CD4-positive, alpha-beta T cell treated with Interferon alpha-2 for 1 hour (primary cell): ENCODE measurements at places on chromosomes 7 and 10.

DNA sequence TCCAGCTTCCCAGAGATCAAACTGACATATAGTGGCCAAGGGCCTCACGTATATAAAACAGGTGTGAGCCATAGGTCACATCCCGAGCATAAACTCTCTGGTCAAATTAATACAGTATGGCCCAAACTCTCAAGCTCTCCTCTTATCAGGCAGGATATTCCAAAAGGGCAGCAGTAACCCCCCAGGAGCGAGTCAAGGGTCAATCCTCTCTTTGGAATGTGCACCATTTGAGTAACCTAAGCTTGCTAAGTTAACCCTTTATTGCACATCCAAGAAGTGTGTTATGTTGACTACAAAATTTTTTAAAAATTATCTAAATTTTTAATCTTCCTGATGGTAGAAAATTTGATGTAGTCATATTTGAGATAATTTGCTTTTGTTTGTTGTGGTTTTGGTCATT lies 4.5 kb upstream of the TRIM24 start:
- DNase-seq = no peak

- DNase-seq = no peak
Observed at GRCh38 chr7:117157241-117158209, 165.3 kb downstream of the WNT2 start.

DNA sequence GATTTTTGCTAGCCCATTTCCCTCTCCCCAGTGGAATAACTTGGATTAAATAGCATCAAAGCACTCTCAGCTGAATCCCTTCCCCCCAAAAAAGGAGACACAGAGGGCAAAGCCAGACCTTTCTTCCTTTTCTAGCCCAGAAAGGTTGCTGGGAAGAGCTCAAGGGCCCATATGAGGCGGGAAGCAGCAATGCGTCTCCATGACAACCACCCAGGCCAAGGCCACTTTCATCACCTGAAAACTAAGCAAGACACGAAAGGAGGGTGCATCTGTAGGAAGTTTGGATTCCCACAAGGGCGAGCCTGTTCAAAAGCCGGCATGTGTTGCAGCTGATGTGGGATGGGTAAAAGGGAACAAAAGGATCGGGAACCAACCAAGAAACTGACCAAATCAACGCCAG lies 229.1 kb downstream of the PLXNA4 start:
- no peak for DNase-seq

DNA sequence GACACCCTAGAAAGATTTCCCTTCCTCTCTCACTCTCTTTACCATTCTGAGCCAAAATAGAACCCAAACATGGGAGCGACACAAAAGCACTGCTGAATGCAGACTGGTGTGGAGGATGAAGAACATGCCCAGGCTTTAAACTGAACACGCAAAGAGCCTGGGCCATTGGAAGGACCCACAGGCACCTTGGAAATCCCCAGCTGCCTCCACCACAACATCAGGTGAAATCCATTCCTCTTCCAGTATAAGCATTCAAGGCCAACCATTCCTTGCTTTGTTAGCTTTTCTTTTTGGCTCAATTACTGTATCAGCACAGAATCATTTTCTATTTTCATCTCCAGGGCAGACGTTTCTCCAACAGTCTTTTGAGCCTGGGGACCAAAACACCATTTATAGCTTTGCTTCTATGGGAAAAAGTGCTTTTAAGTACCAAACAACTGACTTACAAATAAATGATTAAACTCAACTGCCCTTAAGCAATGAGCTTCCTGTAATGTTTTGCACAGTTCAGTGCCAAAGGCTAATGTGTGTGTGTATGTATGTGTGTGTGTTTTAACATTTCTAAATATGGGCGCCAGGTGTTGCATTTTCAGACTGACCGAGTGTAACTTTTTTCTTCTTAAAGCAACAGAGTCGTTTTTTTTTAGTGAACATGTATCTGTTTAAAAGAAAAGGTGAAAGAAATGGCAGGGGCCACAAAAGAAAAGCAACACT lies 16.2 kb upstream of the BLNK start:
- peak; percentile 38 for DNase-seq

GRCh38 chr10:82883603-82884002 lies 1008.6 kb downstream of the NRG3 start:
- DNase-seq = no peak

- no peak for DNase-seq
Observed at GRCh38 chr10:104556831-104557230, 84.3 kb upstream of the SORCS3 start.

- DNase-seq = no peak
Observed at GRCh38 chr10:103295374-103296015, 18.6 kb downstream of the INA start.

GRCh38 chr7:37141742-37142141 lies 306.9 kb downstream of the ELMO1 start:
- DNase-seq = no peak

- peak; percentile 7 for DNase-seq
Observed at GRCh38 chr10:79445977-79446757, 743 bp upstream of the ZCCHC24 start.

GRCh38 chr10:99330347-99330924 lies 1.3 kb downstream of the CNNM1 start:
- no peak for DNase-seq

DNA sequence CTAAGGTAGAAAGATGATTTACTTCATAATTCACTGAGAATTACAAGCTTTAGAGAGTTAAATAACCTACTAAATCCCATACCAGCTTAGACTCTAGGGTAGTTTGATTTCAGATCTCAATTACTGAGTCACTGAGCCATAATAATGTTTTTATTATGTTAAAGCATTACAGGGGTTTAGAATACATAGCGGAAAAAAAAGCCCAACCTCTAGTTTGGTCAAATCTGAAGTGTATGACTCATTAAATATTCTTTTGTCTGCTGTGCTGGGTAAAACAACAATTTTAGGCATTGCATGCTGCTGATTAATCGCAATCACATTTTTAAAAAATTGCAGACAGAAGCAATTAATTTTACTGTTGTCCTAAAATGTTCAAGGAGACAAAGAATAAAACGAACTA lies 48.5 kb downstream of the MALRD1 start:
- DNase-seq = no peak

DNA sequence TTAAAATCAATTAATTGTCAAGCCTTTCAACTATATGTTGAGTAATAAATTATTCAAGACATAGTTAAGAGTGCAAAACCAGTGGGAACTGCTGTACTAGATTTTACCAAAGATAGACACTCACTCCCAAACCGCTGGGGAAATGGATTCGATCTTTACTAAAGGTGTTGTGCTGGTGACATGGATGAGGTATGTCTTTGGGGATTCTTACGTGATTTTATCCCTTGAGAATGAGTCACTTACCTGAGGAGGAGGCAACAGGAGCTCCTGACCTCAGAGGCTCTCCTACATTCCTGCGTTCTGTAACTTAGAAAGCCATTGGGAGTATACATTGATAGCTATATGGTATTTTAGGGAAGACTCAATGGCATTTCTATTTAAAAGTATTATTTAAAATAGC lies 165.5 kb downstream of the PKD1L1 start:
- DNase-seq = no peak

- no peak for DNase-seq
Observed at GRCh38 chr10:113058523-113059370, 108.7 kb downstream of the TCF7L2 start.
